Head of caudate nucleus (tissue), 42 donors: ENCODE measurements at places on chromosomes 13 and 19.

DNA sequence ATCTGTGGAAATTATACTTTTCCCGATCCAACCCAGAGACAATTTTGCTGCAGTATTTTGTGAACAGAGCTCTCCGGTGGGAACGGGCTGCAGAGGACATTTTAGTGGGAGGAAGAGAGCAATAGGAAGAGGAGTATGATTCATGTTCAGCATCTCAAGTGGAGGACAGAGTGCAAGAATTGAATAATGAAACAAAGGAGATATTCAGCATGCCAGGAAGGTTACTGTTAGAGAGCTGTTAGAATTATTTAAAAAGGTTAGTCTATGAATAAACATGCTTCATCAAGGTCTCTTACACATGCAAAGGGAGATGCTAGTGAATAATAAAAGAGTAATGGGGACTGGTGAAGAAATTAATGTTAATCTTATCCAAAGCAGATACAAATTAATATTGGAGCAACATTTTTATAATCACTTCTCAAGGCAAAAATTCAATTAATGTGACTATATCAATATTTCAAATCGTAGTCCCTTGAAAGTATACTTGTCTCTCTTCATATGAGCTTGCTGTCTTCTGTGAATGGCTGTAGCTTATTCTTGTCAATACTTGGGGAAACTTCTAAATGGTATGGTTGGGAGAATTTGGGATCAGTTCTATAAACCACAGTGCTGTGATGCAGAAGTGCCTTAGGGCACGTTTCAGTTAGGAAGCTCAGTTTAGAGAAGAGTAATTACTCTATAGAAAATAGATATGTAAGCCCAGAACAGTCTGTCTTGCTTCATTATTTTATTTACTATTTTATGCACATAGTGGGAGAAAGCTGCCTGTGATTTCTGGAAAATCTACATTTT, 1165.8 kb downstream of the OLFM4 start:
- no peak for DNase-seq

DNA sequence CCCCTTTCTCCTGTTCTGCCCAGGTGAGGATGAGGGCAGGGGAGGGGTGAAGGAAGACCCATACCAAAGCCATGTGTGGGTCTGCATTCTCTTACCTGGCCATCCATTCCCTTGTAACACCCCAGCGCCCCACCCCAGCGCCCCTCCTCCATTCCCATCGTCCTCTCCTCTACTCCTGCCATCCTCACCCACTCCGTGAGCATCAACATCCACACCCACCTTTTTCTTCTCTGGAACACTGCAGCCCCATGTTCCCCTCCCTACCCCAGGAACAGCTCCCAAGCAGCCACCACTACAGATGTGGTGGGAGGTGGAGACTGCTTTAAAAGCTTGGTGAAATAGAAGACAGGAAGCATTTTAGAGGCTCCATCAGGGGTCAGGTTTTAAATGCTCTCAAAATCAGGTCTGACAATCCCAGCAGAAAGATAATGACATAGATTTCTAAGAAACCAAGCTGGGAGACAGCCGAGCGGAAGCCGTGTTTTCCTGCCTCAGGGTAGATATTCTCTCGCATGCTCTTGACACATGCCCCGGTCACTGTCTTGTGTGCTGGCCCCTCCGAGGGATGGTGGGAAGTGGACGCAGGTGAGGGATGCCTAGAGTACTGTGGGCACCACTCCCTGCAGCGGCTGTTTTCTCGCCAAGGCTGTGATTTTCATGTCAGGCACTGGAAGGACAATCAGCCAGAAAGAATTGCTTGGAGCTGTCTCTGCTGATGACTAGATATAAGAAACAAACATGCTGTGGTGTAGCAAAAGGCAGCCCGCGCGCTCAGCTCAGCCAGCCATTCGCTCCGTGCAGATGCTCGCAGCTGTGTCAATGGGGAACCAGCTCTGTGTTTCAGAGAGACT, 9.8 kb downstream of the MEDAG start:
- peak; percentile 18 for DNase-seq

GRCh38 chr13:109974354-109974753, 188.0 kb upstream of the IRS2 start:
- no peak for DNase-seq

DNA sequence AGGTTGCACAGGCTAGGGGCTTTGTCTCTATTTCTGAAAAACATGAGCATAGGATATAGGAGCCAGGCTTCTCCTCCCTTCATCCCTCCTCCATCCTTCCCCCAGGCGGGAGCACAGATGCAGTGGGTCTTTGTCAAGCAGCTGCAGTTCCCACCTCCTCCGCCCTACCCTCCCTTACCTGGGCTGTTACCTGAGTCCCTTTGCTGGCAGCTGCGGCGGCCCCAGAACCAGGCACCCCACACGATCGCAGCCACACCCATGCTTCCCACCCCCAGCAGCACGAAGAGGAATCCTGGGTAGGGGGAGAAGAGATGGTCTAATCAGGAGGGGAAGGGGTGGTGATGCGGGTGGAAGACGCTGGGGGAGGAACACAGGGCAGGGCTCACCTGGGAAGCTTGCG, 7.8 kb downstream of the TMIGD2 start:
- DNase-seq, result no peak

- DNase-seq, result no peak
Measured at GRCh38 chr13:101467415-101467814, 14.9 kb downstream of the ITGBL1 start.

GRCh38 chr19:18865973-18866799, 29.8 kb downstream of the CERS1 start:
- DNase-seq, result peak; percentile 82

DNA sequence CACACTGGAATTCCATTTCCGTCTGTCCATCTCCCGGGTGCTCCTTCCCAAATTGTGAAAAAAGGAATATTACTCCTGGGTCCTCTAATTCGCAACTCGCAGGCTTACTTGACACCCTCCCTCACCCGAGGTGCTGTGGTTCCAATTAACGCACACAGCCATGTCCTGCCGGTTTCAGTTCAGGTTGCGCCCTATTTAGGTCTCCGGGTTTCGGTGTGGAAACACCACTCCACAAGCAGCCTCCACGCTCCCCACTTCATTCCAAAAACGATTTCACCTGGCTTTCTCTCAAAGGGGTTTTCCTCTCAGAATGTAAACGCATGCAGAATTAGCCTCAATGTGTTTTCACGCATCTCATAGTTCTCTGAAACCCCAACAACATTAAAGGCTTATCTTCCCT, 37.9 kb downstream of the NAXD start:
- no peak for DNase-seq

DNA sequence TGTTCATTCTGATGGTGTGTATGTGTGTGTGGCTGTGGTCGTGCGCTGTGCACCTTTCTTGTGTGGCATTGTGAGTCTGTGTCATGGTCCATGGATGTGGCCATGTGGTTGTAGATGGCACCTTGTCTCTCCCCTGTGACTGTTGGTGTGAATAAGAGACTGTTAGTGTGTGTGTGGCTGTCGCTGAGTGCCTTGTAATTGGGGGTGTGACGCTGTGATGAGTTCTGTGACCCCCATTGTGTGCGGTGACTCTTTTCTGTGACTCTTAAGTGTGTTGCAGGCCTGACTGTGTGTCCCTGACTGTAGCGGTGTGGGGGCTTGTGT, 804 bp downstream of the PLPPR2 start:
- DNase-seq, result no peak

- peak; percentile 17 for DNase-seq
Measured at GRCh38 chr19:52638601-52639000, 446 bp upstream of the ZNF83 start.

- no peak for DNase-seq
Measured at GRCh38 chr13:23766939-23767338, 122.3 kb downstream of the MIPEP start.

GRCh38 chr19:10503002-10503789, at the start of gene KEAP1:
Gene KEAP1, minus strand, starts transcription at chr19:10503356. Its CDS starts 3,323 bp downstream, at chr19:10500033.
- DNase-seq, result peak; percentile 47

DNA sequence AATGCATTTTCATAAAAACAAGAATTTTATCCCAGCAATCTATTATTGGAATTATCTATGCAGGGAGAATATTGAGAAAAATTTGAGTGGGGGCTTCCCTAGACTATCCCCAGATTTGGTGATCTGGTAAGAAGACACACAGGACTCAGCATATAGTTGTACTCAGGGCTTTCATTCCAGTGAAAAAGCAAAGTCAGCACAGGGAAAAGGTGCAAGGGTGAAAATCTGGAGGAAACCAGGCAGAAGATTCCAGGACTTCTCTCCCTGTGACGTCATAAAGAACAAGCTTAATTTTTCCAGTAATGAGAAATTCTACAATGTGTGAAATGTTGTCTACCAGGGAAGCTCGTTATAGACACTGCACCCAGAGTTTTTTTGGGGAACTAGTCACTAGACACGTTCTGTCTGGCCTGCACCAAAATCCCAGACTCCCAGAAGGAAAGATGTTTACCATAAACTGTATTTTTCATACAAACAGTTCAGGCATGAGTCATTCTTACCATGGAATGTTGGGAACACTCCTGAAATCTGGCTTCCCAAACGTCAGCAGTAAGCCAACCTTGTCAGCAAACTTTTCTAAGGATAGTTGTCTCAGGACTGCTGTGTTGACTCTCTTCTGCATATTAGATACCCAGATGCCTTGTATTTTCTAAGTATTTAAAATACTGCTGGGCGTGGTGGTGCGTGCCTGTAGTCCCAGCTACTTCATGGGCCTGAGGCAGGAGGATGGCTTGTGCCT, 107.4 kb downstream of the DNAJC3 start:
- DNase-seq, result no peak

- no peak for DNase-seq
Measured at GRCh38 chr13:110853235-110853721, 61.6 kb downstream of the ANKRD10 start.

- DNase-seq, result no peak
Measured at GRCh38 chr13:104740641-104741222, 1674.5 kb upstream of the SLC10A2 start.

DNA sequence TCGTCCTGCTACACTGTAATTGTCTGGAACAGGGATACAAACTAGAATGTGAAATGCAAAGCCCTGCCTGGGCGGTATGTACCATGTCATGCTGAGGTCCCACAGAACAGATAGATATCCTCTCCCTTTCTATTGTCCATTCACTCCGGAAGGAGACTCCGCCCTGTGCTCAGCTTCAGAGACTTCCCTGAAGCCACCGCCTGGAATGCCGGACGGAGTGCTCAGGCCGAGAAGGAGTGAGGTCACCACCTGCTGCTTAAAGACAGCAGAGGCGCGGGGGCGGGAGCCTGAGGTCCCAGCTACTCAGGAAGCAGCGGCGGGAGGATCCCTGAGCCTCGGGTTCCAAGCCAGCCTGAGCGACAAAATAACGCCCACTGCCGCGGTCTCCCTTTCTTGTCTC, 890 bp upstream of the ZNF611 start:
- DNase-seq, result peak; percentile 6

- no peak for DNase-seq
Measured at GRCh38 chr13:28337166-28338005, 157.5 kb downstream of the FLT1 start.

GRCh38 chr19:28927456-28927855, 285.5 kb downstream of the UQCRFS1 start:
- no peak for DNase-seq

GRCh38 chr19:33414667-33415605, 41.4 kb downstream of the CEBPG start:
- DNase-seq, result no peak

DNA sequence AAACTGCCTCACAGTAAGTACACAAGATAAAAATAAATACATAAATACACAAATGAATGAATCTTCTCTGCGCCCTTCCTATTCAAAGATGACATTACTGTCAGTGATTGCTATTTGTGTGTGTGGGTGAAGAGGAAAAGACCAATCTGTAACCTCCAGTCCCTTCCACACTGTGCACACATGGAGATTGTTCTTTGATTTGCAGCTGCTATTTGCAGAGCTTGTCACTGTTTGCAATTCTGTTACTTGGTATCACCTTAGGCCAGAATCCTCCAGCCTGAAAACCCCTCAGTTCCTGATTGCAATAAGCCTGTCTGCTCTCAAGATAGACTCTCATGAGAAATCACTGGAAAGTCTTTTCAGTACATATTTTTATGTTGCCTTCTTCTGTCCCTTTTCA, 1314.9 kb downstream of the PCDH9 start:
- no peak for DNase-seq

- DNase-seq, result no peak
Measured at GRCh38 chr13:66087269-66087710, 1142.8 kb downstream of the PCDH9 start.

- no peak for DNase-seq
Measured at GRCh38 chr19:4174213-4174894, 8.0 kb downstream of the SIRT6 start.

- no peak for DNase-seq
Measured at GRCh38 chr13:72805676-72806346, 23.9 kb downstream of the PIBF1 start.

GRCh38 chr19:2271234-2272103, 10.5 kb downstream of the PEAK3 start:
- no peak for DNase-seq

DNA sequence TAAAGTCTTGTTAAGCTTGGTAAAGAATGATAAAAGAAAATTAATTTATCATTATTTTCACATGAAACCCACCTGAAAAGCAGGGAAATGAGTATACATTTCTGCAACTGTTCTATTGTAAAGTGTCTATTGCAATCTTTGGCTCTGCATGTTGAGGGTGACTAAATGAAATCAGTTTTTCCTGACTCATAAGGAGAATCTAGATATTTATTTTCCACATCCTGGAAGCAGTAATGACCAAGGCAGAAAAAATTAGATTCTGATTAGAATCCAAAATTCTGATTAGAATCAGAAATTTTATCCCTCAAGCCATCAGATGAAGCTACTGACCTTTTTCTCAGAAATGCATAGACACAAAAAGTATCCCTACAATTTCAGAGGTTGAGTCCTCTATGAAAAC, 178.4 kb downstream of the MYO16 start:
- no peak for DNase-seq

DNA sequence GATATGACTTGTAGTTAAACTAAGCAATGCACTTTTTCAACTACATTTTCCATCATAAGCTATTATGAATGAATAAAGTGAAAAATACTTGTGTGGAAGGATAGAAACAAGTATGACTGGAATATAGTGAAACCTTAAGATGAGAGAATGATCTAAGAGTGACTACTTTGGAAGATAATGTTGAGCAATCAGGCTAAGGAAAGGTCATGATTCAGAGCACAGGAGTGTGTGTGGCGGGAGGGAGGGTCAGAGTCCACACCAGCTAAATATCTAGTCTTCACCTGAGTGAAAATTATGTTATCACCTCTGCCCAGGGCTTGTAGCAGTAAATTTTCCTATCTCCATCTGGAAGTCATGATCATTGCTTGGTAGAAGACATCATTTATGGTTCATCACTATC, 833.4 kb upstream of the ATXN8OS start:
- DNase-seq, result no peak
